ENCODE measurements at places on chromosomes 5 and 9.

DNA sequence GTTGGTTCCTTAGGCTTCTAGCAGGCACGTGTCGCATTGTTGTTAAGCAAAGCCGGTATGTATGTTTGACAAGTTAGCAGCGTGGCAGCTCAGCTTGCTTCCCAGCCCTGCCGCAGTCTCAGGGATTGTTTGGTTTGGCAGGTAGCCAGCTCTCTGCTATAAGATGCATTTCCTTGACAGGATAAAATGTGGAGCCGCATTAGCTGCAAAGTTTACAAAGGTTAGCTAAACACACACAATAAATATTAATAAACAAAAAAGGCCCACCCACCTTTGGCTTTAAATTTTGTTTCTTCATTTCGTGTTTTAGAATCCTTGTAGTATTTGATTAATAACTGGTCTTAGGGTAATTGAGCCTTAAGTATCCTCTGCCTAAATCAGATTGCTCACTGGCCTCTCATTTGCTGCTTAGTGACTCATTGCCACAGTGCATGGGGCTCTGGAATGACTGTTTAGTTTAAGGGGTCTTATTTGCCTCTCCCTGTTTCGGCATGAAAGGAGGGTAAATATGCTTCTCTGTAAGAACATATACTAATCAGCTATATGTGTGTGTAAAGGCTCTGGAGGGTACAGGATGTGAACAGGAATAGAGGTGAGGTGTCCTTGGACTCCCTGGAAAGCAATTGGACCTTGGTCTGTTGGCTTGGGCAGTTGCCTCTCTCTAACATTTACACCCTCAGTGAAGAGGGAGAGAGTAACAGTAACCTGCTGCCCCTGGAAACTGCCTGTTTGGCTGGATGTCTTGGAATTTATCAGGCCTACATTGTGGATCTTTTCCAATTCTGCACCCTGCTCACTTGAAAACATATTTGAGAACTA lies 122.0 kb downstream of the GDNF start:
- no peak for DNase-seq

DNA sequence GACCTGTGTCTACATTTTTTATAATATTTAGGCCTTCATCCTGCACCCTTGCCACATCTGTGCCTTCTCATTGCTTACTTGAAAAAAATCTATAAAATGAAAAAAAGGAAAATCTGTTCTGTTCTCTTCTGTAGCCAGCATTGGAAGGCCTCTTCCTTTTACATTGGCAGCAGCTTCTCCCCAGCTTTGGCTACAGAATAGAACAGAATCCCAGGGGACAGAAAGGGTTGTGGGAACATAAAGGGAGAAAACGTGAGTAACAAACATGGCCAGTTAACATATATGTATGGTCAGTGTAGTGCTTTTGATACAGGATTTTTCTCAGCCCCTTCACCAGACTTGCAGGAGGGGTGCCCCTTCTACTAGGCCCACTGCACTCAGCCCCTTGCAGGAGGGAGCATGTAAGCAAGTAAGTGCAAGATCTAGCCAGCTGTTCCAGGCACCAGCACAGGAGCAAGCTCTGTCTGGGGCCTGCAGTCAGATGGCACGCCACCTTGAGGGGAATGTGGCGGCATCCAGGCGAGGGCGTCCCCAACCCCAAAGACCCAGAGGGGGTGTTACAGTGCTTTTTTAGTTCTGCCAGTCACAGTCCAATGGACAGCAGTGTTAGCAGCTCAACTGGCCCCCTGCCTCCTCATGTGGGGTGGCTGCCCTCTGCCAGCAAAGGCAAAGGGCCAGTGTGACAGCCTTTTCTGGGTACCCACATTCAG lies 330.5 kb upstream of the ZNF462 start:
- DNase-seq = no peak

- DNase-seq = no peak
These were observed 594 bp downstream of the ANKRD18A start for GRCh38 chr9:38619556-38620447.

DNA sequence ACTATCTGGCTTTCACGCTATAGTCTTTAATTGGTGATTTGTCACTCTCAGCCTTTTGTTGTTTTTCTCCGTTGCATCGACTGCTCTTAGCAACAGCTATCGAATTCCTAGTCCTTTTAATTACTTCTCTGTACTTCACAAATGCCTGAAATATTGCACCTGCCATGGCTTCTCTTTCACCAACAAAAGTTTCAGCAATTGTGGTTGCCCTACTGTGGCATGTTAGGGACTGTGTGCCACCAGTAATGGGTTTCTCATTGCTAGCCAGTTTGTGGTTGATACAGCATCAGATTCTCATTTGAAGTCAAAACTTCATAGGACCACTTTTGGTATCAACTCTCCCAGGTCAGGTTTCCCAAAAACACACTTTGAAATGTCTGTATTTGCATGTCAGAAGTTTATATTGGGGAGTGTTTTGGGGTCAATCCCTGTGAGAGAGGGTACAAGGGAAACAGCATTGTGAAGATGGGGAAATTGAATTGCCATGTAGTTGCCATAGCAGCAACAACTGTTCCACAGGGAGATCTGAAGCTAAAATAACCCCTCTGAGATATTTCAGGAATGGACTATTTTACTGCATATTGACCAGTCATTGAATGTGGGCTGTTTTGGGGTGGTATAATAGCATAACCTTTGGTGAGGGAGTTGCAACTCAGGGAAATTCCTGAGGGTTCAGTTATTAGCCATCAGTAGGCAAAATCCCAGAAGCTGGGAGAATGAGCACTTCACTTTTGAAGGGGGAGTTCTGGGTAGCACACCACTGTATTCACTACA lies 99.2 kb downstream of the WDR70 start:
- DNase-seq = no peak

- no peak for DNase-seq
These were observed 74.5 kb upstream of the TBCA start for GRCh38 chr5:77850536-77851175.
